ENCODE measurements at places on chromosomes 16 and 17. TPM values are rescaled to one million over a fixed set of nuclear protein-coding genes. Genes with fewer than 3 reads are reported as not detected.

DNA sequence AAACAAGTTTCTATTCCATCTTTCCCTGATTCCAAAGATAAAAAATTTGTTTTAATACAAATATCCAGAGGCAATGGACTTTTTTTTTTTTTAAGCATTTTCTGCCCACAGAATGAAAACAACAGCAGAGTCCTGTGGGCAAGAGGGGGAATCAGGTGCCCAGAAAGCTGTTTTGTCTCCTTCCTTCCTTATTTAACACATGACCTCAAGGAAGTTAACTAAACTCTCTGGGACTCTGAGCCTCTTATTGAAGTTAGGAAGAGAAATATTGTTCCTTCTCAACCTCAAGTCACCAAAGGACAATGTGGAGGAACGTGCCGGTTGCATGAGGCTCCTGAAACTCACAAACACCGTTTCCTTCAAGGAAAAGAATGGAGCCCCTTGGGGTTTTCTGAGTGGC lies 34.9 kb downstream of the LITAF start:
- DNase-seq, result no peak

The BRD7 gene
- 50.8 TPM for total RNA-seq

GRCh38 chr16:87483481-87483880 lies 9.3 kb downstream of the ZCCHC14 start:
- no peak for DNase-seq

The SCO1 gene
- total RNA-seq, result 38.3 TPM

The KDM8 gene
- 8.7 TPM for total RNA-seq

The HSD11B2 gene
- total RNA-seq, result 765 TPM

- no peak for DNase-seq
Observed at GRCh38 chr16:89087922-89088497, 5.6 kb upstream of the ACSF3 start.

The MYH1 gene
- 0.10 TPM for total RNA-seq

- no peak for DNase-seq
Observed at GRCh38 chr16:48206594-48207242, 37.4 kb upstream of the LONP2 start.

DNA sequence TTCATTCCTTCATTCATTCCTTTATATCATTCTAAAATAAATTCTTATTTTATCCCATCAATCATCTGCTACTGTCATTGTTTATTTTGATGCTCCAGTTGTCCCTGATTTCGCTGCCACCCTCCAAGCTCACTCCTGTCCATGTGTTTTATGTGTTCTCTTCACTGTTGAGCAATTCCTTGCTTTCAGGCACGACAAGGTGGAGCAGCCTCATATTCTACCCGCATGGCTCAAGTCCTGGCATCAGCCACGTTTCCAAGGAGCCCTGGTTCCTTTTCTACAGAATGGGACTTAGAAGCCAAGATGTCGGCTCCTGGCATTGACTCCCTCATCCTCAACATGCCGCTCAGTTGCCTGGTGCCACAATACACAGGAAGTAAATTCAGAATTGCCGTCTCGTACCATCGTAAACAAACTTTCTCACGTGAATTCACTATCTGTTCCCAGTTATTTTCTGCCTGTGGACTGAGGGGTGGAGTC lies 139.0 kb downstream of the RPTOR start:
- DNase-seq, result no peak

- DNase-seq, result peak; percentile 69
Observed at GRCh38 chr17:79007504-79008381, 1.8 kb downstream of the CANT1 start.

GRCh38 chr17:75289832-75290337 lies 652 bp upstream of the SLC25A19 start:
- DNase-seq, result peak; percentile 71

DNA sequence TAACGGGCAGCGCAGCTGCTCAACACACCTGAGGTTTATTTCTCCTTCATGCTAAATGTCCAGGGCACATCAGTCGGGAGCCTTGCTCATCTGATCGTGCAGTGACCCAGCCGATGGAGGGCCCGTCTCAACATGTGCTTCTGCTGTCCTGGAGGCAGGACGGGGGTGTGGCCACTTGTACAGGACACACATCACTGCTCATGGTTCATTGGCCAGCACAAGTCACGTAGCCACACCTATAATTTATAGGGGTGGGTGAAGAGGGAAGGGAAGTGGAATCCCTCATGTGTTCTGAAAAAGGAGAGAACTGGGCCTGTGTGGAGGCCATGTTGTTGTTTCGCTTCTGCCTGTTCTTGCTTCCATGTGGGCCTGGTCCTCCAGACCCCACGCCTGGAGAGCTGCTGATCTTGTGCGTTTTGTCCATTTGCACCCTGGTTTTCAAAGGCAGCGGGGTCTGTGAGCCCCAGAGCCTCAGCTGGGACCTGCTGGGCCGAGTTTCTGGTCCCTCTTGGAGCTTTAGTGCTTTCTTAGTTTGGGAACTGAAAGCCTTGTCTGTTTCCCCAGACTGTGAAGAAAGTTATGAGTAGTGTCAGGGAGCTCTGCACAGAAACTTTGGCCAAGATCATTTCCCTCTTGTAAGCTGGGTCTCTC lies 60.5 kb downstream of the CMIP start:
- DNase-seq, result no peak
